ENCODE measurements at places on chromosomes 7 and 10. TPM values are rescaled to one million over a fixed set of nuclear protein-coding genes. Genes with fewer than 3 reads are reported as not detected.

Gene FOXI2
- not detected for total RNA-seq

DNA sequence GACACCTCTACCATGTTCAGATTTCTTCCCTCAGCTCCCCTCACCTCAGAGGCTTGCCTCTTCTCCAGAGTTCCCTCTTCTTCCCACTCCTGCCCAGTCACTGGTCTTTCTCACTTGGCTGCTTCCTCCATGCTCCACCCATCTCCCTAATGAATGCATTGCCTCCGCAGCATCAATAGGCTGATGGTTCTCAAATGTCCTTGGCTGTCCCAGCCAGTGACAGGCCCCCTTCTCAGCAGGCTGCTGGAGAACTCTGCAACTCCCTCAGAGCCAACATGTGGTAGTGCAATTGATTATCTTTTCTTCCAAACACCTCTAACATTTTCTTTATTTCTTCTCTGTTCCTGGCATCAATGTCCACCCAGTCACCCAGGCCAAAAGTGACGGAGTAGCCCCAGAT, 218.2 kb downstream of the RELN start:
- no peak overlapping the region for H3K4me3 ChIP-seq
- no peaks in the 10 kb centered on the region for H3K27me3 ChIP-seq
- H3K27ac ChIP-seq: no peak overlapping the region
- H3K4me1 ChIP-seq: no peaks in the 10 kb centered on the region

Gene STOX1
- not detected for total RNA-seq

Gene KLF14
- total RNA-seq: not detected

DNA sequence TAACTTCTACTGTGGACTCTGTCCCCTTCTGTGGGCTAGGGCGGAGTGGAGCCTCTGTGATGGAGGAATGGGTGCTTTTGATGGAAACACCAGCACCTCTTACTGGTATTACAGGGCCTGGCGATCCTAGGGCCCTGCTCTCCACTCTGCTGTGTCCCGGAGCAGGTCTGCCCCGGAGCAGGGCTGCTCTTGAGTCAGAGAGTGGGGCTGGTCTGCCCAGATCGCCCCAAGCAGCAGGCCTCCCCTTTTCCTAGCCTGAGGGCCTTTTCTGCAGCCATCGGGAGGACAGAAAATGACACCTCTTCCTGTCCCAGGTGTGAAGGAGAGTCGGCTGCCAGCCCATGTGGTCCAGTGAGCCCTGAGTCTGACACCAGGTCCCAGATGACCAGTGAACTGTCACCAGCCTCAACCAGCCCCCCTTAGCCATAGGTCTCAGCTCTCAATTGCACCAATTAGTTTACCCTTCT, 1.4 kb downstream of the ZNF282 start:
- H3K4me1 ChIP-seq: peaks cover 20% of the 10 kb centered on the region
- peaks cover 19% of the 10 kb centered on the region for H3K36me3 ChIP-seq
- no peak for DNase-seq
- H3K27me3 ChIP-seq: no peaks in the 10 kb centered on the region
- H3K4me3 ChIP-seq: peak overlapping the region; percentile 49

DNA sequence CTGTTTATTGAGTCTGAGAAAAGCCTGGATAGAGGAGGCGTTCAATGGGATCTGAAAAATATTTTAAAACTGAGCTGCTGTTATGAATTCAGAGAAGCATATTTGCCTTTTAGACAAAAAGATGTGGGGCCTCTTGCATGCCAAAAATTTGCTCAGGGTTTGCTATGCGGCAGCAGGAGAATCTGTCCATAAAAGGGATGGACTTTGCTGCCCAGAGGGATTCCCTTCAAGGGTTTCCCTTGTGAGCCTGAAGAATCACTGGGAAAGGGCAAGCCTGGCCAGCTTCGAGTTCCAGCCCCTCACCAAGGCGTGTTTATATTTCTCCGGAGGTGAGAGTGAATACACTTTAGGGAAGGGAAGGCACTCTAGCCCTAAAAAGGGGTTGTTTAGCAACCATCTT, 55.5 kb upstream of the CALD1 start:
- no peak for DNase-seq
- no peaks in the 10 kb centered on the region for H3K36me3 ChIP-seq
- no peaks in the 10 kb centered on the region for H3K27me3 ChIP-seq
- H3K4me1 ChIP-seq: no peaks in the 10 kb centered on the region

DNA sequence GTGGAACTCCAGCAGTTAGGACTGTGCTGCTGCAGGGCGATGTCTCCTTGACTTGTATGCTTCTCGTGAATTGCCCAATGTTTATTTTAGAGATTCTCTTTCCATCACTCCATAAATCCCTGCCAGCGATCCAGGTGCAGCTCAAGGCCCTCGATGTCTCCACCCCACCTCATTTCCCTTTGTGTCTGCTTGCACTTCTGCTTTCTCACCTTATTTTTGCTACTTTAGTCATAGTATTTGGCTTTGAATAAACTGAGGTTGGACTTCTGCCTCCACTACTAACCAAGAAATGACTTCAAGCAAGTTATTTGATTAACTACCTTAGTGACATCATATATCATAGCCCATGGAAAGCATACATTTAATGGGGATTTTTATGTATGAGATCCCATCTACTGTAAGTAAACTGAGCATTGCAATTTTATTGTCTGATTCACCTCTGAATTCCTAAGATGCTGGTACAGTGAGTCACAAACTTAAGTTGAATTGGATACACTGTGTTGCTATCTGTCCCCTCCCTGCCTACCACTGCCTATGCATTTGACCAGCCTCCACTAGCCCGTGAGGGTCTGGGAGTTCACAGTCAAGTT, 255.8 kb downstream of the ABCA13 start:
- H3K27ac ChIP-seq: no peak overlapping the region
- DNase-seq: no peak
- no peak overlapping the region for H3K4me3 ChIP-seq

DNA sequence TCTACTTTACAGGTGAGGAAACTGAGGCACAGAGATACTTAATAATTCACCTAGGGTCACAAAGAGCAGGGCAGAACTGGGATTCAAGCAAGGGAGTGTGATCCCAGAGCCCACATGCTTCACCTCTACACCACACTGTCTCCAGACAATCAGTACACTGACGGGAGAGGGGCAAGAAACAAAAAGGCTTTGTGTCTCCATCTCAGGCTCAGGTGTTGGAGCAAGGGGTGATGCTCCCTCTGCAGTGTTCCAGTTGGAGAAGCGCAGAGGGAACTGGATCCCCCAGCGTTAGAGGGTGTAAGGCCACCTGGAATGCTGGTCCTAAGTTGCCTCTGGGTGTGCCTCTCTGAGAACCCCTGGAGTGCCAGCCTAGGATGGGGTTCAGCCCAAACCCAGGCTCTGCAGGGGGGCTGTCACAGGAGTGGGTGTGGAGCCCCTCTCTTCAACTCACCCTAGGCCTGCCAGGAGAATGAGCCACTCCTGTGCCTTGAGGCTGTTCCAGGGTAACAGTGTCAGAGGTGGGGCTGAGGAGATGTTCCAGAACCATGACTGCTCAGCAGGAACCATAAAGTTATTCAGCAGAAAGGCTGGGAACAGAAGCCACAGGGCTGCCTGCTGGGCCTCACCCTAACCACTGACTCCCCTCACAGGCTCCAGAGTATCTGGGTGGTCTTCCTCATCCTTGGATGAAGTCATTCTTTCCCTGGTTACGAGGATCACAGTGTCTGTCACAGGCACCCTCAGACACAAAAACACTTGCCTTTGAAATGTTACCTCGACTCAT, 5.5 kb downstream of the RBP4 start:
- H3K4me1 ChIP-seq: no peaks in the 10 kb centered on the region
- no peak overlapping the region for H3K4me3 ChIP-seq
- no peak for DNase-seq
- H3K27ac ChIP-seq: no peak overlapping the region
- H3K27me3 ChIP-seq: peaks cover 2% of the 10 kb centered on the region

DNA sequence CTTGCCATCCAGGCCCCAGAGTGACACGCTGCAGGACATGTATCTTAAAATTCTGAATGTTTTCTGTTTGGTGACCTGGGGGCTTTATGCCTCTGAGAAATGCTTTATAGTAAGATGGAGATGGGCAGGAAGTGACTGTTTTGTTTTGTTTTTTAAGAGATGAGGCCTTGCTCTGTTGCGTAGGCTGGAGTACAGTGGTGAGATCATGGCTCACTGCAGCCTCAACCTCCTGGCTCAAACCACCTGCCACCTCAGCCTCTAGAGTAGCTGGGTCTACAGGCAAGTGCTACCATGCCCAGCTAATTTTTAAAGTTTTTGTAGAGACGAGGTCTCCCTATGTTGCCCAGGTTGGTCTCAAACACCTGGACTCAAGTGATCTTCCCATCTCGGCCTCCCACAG, 20.6 kb downstream of the ZNF777 start:
- no peak for DNase-seq
- no peaks in the 10 kb centered on the region for H3K4me1 ChIP-seq
- no peak overlapping the region for H3K4me3 ChIP-seq
- no peak overlapping the region for H3K27ac ChIP-seq
- H3K27me3 ChIP-seq: no peaks in the 10 kb centered on the region
- peaks cover 18% of the 10 kb centered on the region for H3K36me3 ChIP-seq

DNA sequence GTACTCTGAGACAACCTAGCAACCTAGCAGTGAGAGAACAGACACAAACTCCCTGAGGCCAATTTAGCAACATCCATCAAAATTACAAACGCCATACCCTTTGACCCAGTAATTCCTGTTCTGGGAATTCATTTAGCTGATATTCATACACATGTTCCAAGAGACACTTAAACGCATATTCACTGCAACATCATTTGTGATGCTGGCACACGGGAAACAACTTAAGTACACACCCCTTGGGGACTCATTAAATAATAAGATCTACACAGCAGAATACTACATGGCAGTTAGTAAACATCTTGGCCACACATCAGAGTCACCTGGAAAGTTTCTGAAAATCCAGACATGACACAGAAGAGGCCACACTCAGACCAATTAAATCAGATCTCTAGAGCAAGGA, 17.6 kb downstream of the NUDCD3 start:
- no peak overlapping the region for H3K27ac ChIP-seq
- H3K4me3 ChIP-seq: no peak overlapping the region
- H3K4me1 ChIP-seq: peaks cover 5% of the 10 kb centered on the region

DNA sequence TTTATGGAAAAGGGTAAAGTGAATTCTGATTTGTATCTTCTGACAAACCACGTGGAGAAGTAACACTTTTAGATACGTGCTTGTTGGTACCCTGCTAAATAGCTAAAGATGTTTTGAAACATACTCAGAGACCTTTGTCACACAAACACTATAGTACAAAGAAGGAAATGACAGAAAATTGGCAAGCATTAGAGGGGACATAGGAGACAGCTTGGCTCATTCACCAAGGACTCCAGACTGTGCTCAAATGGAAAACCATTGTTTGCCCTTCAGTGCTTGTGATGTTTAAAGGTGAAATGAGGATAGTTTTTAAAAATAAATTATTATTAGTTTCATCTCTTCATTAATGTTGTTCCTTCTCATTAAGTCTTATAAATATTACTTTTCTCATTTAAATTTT, 34.0 kb upstream of the CD36 start:
- H3K4me3 ChIP-seq: no peak overlapping the region
- H3K27ac ChIP-seq: no peak overlapping the region
- no peaks in the 10 kb centered on the region for H3K4me1 ChIP-seq
- no peaks in the 10 kb centered on the region for H3K27me3 ChIP-seq
- H3K36me3 ChIP-seq: no peaks in the 10 kb centered on the region

GRCh38 chr7:21656796-21657195, 114.0 kb downstream of the DNAH11 start:
- H3K27me3 ChIP-seq: no peaks in the 10 kb centered on the region
- H3K36me3 ChIP-seq: no peaks in the 10 kb centered on the region
- H3K27ac ChIP-seq: no peak overlapping the region
- no peak overlapping the region for H3K4me3 ChIP-seq
- no peak for DNase-seq
- no peaks in the 10 kb centered on the region for H3K4me1 ChIP-seq

DNA sequence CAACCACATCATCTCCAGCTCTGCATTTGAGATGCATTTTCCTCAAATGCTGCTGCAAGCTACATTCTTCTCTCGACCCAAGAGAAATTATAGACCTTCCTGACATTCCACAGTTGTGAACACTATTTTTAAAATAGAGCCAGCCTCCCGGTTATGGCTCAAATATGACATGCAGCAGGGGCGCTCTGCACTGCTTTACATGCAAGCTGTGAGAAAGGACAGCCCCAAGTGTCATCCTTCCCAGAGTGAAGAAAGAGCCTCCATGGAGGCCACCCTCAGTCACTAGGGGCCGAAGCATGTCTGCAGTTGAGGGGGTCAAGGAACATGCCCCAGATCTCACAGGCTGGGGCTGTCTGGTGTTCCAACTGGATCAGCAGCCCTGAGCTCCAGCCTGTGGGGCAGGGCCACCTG, 63.9 kb upstream of the CHST15 start:
- H3K27ac ChIP-seq: no peak overlapping the region
- H3K4me3 ChIP-seq: no peak overlapping the region
- H3K27me3 ChIP-seq: no peaks in the 10 kb centered on the region
- no peaks in the 10 kb centered on the region for H3K36me3 ChIP-seq
- no peak for DNase-seq

Gene EPHB6
- 6.8 TPM for total RNA-seq

- no peaks in the 10 kb centered on the region for H3K27me3 ChIP-seq
- no peaks in the 10 kb centered on the region for H3K36me3 ChIP-seq
- H3K4me3 ChIP-seq: no peak overlapping the region
Measured at GRCh38 chr7:154902600-154903082, 100.3 kb downstream of the PAXIP1 start.

GRCh38 chr7:46999866-47000265, 582.0 kb downstream of the TNS3 start:
- no peaks in the 10 kb centered on the region for H3K27me3 ChIP-seq
- no peaks in the 10 kb centered on the region for H3K4me1 ChIP-seq
- H3K27ac ChIP-seq: no peak overlapping the region
- no peak overlapping the region for H3K4me3 ChIP-seq

- peaks cover 23% of the 10 kb centered on the region for H3K27me3 ChIP-seq
- no peak within 1 kb of the TSS for H3K4me3 ChIP-seq
- no peaks in the 10 kb centered on the region for H3K4me1 ChIP-seq
- no peak for DNase-seq
Measured at GRCh38 chr7:82443547-82444219, at the start of gene CACNA2D1. CACNA2D1 (minus strand) TSS chr7:82443777.

DNA sequence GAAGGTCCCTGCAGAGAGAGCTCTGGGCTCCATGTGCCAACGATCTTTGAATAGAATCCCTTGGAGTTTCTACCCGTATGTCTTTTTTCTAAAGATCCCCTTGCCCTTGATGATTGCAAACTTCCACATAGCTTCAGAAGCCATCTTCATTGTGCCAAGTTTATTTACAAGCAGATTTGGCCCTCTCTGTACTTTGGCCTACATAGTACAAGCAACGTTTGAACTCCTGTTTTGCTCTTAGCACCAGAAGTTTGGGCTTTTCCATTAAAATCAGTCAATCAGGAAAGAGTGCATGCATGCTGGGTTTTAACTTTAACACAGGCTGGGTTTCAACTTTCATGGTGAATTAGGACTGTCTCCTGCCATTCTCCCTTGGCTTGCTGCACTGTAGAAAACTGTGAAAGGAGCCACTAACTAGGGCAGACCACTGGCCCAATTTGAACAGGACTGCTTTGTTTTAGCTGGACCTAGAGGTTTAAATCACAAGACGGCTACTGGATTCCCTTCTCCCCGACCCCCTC, 557.6 kb upstream of the GALNT17 start:
- no peak overlapping the region for H3K27ac ChIP-seq
- H3K4me3 ChIP-seq: no peak overlapping the region
- DNase-seq: no peak
- no peaks in the 10 kb centered on the region for H3K27me3 ChIP-seq
- no peaks in the 10 kb centered on the region for H3K4me1 ChIP-seq
- H3K36me3 ChIP-seq: no peaks in the 10 kb centered on the region

Gene INSYN2A
- total RNA-seq: not detected

GRCh38 chr10:48996-49395, at the start of gene TUBB8:
TUBB8 (minus strand) TSS chr10:49296; CDS start chr10:49238, 58 bp downstream.
- H3K36me3 ChIP-seq: no peaks in the 10 kb centered on the region
- H3K4me3 ChIP-seq: no peak within 1 kb of the TSS
- DNase-seq: no peak
- no peaks in the 10 kb centered on the region for H3K27me3 ChIP-seq
- no peaks in the 10 kb centered on the region for H3K4me1 ChIP-seq
- no peak within 1 kb of the TSS for H3K27ac ChIP-seq
